ENCODE measurements at places on chromosomes 3 and 15.
A peak's percentile ranks its signal among the peaks of the same experiment; 100 is the strongest.

DNA sequence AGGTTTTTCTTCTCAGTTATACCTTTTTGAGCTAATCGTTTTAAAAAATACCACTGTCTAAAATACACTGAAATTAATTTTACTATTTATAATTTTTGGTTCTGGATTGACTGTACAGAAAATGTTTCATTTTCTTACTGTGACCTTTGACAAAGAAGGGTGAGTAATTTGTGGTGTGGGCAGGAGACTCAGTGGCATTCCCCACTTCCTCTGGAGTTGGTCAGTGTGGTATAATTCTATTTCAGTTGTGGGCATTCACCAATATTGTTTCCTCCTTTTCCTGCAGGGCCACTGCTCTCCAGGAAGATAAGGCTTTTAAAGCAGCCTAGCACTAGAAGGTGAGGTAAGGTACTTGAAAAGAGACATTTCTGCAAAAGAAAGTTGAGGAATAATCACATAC, 6.5 kb downstream of the DAG1 start:
- DNase-seq = no peak

GRCh38 chr15:23372284-23372683, 17.7 kb downstream of the GOLGA8S start:
- no peak for DNase-seq

GRCh38 chr15:90750186-90750585, 33.0 kb downstream of the BLM start:
- no peak for DNase-seq

DNA sequence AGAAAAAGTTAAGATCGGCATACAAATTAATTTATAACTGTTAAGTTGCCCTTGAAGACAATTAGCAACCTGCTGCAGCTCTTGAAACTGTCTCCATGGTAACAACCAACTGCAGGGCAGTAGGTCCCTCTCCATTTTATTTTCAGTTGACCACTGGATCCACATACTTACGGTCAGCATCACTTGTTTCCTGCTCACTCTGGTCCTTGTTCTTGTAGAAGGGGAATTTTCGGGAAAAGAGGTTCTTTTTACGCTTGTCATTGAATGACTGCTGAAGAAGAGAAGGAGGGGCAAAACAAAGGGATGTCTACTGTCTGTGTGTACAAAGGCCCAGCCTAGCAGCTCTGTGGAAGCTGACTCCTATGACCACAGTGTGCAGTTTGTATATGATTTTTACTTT, 46.8 kb upstream of the MELTF start:
- DNase-seq = no peak

DNA sequence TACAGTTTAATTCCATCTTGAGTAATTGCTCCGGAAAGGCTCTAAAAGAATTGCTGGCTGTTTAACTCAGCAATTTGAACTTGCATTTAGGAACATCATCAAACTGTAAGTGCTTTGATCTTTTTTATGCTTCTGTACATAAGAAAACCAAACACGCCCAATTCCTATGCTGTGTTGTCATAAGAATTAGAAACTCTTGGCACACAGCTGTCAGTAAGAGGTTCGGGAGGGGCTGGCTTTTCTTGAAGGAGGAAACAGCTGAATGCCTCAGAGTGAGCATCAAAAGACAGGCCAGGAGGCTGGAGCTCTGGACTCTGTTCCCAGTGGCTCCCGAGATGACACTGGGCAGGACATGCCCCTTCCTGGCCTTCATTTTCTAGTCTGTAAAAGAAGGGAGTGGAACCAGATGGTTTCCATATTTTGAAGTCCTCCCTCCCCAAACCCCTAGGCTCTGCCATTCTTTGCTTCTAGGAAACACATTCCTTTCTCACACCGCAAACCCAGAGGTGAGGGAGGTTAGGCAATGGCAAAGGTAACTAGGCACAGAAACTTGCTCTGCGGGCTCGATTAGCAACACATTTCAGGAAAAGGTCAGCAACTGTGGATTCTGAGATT, 73.7 kb upstream of the DLG1 start:
- no peak for DNase-seq

GRCh38 chr3:50516440-50516871, 13.0 kb upstream of the CACNA2D2 start:
- DNase-seq = peak; percentile 83

GRCh38 chr15:67025719-67026609, 39.4 kb upstream of the SMAD3 start:
- DNase-seq = peak; percentile 46

Measured in BE2C (cell line).